ENCODE measurements at places on chromosomes 3 and 15.
A peak's percentile ranks its signal among the peaks of the same experiment; 100 is the strongest.

DNA sequence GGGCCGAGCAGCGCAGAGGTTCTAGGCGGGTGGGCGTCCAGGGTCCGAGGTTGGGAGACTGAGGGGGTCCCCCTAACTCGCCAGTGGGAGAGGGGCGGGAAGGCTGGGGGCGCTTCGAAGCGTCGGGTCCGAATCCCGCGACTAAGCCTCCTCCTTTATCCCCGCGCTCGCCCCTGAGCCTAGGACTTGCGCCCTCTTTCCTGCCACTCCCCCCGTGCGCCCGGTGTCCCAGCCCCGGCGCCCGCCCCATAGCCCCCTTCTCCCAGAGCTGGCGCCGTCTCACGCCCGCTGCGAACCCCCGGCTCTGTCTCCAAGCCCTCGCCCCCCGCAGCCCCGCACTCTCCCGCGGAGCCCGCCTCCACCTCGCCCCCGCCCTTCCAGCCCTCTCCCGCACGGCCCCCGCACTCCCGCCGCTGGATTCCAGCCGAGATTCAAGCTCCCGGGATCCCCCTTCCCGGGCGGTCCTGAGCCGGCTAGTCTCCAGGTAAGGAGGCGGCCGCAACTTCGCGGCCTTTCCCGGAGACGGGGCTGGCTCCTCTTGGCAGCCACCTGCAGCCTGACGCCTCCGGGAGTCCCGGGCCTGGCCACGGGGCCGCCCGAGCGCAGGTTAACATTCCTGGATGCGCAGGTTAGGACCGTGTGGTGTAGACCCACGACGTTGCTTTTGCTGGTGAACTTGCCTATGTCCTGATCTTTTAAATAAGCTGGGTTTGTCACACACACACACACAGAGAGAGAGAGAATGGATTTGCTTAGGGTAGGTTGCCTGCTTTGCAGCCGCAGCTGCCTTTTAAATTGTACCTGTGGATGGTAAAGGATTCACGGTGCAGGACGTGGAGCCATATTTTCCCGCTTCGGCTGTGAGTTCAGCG, 563 bp downstream of the PXYLP1 start:
- H3K4me1 ChIP-seq: peaks cover 51% of the 10 kb centered on the region
- peak overlapping the region; percentile 88 for H3K4me3 ChIP-seq
- no peaks in the 10 kb centered on the region for H3K27me3 ChIP-seq
- peaks cover 4% of the 10 kb centered on the region for H3K36me3 ChIP-seq
- no peak overlapping the region for H3K27ac ChIP-seq
- peak; percentile 53 for DNase-seq

DNA sequence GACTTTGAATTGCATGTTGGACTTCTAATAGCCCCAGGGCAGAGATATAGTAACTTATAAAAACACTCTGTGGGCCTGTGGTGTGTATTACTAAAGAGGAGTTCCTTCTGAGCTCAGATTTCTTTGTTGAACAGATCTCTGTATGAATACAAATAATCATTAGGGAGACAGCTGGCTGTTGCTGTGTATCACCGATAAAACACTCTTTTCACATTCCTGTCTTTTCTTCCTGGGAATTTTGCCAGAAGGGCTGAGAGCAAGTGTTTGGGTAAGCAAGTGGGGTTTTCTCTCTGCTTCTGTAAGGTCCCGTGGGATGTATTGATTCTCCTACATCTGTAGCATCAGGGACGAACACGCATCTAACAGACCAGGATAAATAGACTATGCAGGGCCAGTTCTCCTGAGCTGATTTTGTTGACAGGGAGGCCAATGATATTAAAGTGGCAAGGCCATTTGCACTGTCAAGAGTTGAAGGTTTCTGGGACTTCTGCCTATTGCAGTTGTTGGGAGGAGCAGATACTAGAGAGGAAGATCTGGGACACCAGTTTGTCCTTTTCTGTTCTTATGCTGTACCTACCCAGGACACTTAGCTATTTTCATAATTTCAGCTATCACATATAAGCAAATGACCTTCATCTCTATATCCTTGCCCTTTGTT, 225.9 kb upstream of the CD96 start:
- H3K4me1 ChIP-seq: peaks cover 33% of the 10 kb centered on the region
- no peak overlapping the region for H3K27ac ChIP-seq
- H3K4me3 ChIP-seq: no peak overlapping the region
- DNase-seq: no peak

GRCh38 chr3:181052256-181052655, 62.7 kb upstream of the DNAJC19 start:
- no peak overlapping the region for H3K27ac ChIP-seq
- H3K4me1 ChIP-seq: no peaks in the 10 kb centered on the region
- peaks cover 2% of the 10 kb centered on the region for H3K27me3 ChIP-seq
- no peak overlapping the region for H3K4me3 ChIP-seq
- H3K36me3 ChIP-seq: no peaks in the 10 kb centered on the region
- no peak for DNase-seq

- no peak overlapping the region for H3K27ac ChIP-seq
- no peak overlapping the region for H3K4me3 ChIP-seq
- no peaks in the 10 kb centered on the region for H3K27me3 ChIP-seq
- no peak for DNase-seq
Observed at GRCh38 chr3:81299481-81299880, 462.0 kb downstream of the GBE1 start.

DNA sequence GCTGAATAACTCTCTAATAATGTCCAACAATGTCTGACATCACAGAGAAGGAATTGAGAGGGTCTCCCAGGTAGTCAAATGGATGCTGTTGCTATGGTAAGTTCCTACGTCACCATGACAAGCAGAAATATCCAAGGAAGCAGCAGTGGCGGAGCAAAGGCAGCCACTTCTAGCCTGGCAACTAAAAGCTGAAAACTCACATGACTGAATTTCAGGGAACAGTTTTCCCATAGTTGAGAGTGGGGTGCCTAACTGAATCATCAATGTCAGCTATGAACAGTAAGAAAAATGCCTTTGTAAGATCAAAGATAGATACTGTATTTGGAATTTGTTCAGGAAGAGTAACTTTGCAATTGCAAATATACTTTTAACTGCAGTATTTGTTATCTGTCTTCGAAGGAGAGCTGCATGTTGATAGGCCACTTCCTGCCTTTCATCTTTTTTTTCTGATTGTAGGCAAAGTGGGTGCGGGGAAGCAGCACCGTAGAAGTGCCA, 161.7 kb downstream of the BBX start:
- peaks cover 6% of the 10 kb centered on the region for H3K4me1 ChIP-seq
- H3K27me3 ChIP-seq: no peaks in the 10 kb centered on the region
- no peaks in the 10 kb centered on the region for H3K36me3 ChIP-seq
- DNase-seq: no peak
- no peak overlapping the region for H3K4me3 ChIP-seq

All from CD4-positive, alpha-beta T cell (primary cell).